Activated naive CD4-positive, alpha-beta T cell treated with Interleukin-2 at 50 U/mL for 16 hours (primary cell): ENCODE measurements at places on chromosomes 3 and 15.

DNA sequence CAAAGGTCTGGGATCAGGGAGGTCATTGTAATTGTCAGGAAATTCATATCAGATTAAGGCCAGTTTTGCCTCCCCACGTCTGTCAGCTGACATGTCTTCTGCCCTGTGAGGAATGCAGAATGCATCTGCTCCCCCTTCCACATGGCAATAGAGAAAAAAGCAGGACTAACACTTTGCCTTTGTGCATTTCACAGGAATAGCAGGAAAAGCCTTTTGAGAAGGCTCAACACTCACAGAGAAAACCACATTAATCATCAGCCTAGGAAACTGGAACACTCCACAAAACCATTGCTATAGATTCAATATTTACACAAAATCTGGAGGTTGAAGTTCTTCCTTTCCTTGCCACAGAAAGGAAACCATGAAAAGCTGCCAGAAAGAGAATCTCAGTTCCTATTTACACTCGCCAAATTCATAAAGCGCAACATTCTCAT lies 165.2 kb upstream of the HES1 start:
- DNase-seq = no peak

DNA sequence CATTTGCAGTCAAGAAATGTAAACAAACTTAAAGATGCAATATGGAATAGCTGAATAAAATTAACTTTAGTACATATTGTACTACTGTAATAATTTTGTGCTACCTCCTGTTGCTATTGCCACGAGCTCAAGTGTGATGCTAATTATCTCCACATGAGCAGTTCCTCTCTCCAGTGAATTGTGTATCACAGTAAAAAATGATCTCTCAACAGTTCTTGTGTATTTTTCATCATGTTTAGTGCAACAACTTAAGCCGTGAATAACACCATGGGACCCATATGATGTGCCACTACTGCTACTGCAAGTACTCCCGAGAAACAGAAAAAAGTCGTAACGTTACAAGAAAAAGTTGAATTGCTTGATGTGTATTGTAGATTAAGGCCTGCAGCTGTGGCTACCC lies 12.4 kb downstream of the RIOX2 start:
- no peak for DNase-seq

GRCh38 chr3:88807491-88808105 lies 299.8 kb upstream of the EPHA3 start:
- no peak for DNase-seq

DNA sequence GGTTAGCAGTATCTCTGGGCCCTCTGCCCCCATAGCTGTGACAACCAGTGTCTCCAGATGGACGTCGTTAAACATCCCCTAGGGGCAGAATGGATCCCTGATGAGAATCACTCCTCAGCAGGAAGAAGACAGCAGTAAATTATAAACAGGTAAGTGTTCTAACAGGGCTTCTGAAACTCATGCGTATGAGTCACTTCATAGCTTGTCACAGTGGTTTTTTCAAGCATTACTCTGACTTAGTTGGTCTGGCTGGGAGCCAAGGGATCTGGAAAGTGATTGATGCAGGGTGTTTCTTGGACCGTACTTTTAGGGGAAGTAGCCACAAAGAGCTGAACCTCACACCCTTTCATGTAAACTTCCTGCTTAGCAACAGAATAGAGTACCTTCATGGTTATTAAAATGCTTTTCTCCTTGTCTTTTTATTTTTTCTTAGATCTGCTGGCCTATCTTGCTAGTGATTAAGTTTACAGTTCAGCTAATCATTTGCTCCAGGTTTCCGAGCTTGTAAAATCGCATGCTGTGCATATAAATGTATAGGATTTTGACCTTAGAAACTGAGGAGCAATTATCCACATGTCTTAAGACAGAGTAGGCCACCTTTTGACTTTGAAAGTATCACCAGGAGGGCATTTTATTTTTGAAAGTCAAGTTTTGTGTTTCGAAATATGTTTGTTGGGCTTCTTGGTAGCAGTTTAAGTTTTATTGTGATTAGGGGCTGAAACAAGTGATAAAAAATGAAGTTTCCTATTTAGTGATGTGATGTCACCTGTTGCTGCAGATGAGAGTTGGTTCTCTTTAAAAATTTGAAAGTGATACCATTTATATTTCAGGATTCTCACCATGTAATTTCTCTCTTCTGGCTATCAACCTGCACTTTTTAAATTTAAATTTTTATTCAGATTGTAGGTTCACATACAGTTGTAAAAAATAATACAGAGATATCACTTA lies 333.9 kb downstream of the PTPRG start:
- no peak for DNase-seq

DNA sequence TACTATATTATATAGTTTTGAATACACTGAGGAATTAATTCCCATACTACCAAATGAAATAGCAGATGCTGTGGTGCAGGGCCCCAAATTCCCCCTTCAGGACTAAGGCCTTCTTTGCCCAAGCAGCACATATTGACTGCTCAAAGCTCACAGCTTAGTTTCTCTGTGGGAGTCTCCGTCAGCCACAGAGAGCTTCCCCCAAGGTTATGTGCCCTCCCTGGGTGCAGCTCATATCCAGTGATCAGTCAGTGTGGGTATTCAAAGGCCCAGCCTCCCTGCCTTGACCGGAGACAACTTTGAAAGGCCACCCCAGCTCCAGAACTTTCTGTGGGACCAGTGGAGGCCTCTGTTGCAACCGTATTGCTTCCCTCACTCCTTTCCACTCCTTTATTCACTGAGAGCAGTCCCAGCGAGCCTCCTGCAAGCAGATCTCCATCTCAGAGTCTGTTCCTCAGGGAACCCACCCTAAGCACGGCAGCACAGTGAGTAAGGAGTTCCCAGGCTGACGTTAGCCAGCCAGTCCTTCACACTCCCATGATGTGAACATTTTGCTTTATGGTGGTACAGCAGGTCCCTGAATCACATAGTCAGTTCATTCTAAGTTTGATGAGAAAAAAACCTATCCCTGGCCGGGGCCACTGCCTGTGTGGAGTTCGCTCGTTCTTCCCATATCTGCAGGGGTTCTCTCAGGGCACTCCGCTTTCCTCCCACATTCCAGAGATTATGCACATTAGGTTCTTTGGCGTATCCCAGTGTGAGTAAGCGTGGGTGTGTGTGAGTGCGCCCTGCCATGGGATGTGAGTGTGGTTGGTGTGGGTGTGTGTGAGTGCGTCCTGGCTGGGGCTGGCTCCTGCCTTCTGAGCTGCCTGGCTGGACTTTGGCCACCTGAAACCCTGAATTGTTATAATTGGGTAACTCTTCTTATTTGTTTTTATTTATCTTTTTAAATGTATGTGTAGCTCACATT lies 64.4 kb upstream of the PPARG start:
- DNase-seq = no peak

- DNase-seq = no peak
These were observed 724.7 kb upstream of the ZNF385D start for GRCh38 chr3:22475665-22476240.

- DNase-seq = no peak
These were observed 9.8 kb upstream of the SLC9C1 start for GRCh38 chr3:112303764-112304325.

DNA sequence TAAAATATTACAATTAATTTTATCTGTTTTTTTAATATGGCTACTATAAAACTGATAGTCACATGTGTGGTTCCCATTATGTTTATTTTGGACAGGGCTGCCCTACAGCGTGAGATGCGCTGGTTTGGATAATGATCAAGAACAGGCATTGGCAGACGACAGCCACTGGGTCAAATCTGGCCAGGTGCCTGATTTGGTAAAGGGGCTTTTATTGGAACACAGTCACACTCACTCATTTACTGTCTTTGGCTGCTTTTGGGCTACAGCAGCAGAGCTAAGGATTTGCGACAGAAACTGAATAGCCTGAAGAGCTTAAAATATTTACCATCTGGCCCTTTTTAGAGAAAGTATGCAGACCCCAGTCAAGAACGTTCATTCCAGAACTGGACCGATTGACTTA lies 724.2 kb upstream of the CFAP20DC start:
- no peak for DNase-seq

DNA sequence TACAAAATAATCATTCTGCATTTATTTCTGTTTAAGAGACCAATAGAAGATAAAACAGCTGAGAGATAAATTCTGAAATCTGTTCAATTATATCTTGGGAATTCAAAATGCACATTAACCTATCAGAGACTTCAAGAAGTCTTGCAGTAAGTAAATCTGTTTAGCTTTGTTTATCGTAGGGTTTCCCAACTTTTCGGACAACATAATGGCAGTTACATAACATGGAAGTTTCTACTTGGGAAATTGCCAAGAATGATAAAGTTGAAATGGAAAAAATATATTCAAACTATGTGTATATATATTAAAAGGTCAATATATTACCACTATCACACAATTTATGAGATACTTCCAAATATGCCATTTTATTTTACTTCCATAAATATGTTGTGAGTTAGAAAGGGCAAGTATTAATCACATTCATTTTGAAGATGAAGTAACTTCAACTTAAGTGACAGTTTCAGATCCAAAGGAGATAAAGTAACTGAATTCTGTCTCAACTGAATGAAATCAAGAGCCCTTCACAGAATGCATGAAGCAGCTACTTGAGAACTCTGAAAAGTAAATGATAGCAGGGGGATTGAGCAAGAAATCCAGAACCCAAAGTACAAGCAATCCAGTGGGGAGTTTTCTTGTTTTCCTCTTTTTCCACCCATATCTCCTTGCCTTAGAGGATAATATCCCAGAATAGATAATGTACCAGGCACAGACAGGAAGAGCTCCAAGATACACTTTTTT lies 108.8 kb downstream of the PLOD2 start:
- DNase-seq = no peak

- no peak for DNase-seq
These were observed 269.8 kb downstream of the NTRK3 start for GRCh38 chr15:87986776-87987175.

GRCh38 chr3:18086078-18086477 lies 339.1 kb downstream of the SATB1 start:
- DNase-seq = no peak

DNA sequence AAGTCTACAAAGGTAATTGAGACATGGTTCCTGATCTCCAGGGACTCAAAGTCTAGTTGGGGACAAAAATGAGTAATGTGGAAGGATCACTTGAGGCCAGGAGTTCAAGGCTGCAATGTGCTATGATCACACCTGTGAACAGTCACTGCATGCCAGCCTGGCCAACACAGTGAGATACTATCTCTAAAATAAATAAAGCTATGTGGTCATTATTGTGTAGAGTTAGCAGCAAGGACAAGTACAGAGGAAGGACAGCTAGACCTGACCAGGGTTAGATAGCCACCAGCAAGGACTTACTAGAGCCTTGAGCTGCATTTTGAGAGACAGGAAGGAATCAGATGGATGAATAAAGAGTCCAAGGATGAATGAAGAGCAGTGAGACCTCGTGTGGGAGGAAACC lies 166.5 kb downstream of the MINAR1 start:
- no peak for DNase-seq

GRCh38 chr3:120311863-120312794 lies 27.1 kb upstream of the GPR156 start:
- DNase-seq = no peak

GRCh38 chr3:134796281-134797056 lies 1.4 kb downstream of the EPHB1 start:
- no peak for DNase-seq

- DNase-seq = no peak
These were observed 50.5 kb upstream of the ABI3BP start for GRCh38 chr3:101043687-101044078.

- DNase-seq = no peak
These were observed 40.4 kb upstream of the LIMD1 start for GRCh38 chr3:45554006-45554666.

- no peak for DNase-seq
These were observed 38.0 kb downstream of the TMEM41A start for GRCh38 chr3:185460719-185461350.

DNA sequence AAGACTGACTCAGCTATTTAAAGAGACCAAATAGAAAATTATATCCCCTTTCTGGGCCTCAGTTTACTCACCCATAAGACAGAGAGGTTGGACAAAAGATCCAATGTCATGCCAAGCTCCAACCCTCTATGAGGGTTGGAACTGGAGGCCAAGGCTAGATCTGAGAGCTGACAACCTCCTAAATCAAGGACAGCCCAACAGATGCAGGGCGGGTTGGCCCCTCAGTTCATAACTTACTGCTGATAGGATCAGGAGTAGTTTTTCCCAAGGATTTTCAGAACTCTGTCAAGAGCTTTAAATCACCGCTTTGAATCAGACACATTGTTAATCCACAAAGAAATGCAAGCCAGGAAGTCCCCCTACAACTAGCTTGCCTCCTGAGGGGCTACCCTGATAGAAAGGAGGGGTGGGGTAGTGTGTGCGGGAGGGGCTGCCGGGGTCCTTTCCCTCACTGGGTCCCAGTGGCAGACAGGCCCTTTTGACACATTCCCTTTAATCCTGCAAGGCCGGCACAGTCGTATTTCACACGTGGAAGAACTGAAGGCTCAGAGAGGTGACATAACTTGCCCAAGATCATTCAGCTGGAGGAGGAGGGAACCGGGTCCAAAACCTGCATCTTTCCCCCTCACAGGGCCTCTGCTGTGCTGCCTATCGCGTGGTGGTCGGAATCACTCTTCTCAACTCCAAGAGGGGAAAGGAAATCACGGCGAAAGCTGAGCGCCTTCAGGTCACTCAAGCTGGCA lies 21.4 kb downstream of the BMF start:
- DNase-seq = no peak

DNA sequence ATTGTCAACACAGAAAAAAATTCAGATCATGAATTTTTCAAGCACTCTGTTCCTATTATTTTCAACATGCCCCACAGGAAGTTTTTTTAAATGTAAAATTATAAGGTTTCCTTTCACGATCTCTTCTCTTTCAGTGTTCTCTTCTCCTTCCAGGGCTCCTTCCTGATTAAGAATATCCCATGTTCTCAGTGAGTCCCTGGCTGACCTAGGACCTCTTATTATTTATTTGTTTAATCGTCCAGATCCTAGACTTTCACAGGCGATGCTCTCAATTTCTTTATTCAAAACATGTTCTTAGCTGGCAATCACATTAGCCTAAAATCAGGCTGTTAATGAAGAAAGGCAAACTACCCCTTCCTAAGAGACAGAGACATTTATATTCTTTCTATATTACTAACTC lies 124.3 kb downstream of the ABI3BP start:
- no peak for DNase-seq

DNA sequence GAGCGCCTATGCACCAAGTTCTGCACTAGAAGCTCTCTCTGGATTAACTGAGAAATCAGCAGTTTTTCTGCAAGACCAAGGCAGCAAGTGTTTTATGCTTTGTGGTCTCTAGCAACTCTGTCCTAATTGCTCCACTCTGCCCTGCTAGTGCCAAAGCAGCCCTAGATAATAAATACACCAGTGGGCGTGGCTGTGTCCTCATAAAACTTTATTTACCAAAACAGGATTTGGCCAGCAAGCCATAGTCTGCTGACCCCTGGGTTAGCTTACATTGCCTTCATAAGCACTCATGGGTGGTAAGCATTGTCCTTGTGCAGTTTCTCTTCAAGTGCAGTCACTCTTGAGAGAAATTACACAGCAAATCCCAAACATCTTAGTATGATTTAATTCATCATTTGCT lies 30.7 kb upstream of the SLC24A5 start:
- DNase-seq = no peak

GRCh38 chr3:169869484-169870220 lies at the start of gene LRRC31:
Gene LRRC31, minus strand, starts transcription at chr3:169869935. Its CDS starts 128 bp downstream, at chr3:169869807.
- no peak for DNase-seq

GRCh38 chr3:44506961-44507360 lies 29.5 kb upstream of the ZNF445 start:
- no peak for DNase-seq
